ENCODE measurements at places on chromosomes 4 and X.

DNA sequence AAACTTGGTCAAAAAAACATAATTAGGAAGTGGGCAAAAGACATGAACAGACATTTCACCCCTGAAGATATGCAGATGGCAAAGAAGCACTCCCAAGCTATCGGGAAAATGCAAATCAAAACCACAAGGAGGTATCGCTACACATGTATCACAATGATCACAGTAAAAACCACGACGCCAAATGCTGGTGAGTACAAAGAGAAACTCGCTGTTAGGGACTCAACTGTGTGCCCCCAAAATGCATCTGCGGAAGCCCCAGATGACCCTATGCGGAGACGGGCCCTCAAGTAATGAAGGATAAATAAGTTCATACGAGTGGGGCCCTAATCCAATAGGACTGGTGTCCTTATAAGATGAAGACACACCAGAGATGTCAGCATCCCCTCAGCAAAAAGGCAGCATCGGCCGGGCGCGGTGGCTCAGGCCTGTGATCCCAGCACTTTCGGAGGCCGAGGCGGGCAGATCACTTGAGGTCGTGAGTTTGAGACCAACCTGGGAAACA is 10.2 kb downstream of the GAK start:
- DNase-seq: no peak

DNA sequence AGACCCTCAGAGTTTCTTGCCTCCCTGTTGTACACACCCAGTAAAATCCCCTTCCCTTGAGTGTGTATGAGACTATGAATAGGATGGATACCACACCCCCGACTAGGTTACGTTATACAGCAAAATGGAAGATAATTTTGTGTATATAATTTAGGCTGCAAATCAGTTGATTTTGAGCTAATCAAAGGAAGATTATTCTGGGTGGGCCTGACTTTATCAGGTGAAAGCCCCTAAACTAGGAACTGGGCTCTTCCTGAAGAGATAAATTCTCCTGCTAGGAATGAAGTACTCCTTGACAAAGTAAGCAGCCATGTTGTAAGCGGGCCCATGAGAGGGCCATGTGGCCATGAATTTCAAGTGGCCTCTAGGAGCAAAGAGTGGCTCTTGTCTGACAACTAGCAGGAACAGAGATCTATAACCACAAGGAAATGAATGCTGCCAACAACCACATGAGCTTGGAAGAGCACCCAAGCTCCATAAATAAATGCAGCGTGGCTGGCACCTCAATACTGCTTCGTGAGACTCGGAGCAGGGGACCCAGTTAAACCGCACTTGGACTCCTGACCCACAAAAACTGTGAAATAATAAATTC is 646.4 kb downstream of the IL1RAPL1 start:
- no peak for DNase-seq

DNA sequence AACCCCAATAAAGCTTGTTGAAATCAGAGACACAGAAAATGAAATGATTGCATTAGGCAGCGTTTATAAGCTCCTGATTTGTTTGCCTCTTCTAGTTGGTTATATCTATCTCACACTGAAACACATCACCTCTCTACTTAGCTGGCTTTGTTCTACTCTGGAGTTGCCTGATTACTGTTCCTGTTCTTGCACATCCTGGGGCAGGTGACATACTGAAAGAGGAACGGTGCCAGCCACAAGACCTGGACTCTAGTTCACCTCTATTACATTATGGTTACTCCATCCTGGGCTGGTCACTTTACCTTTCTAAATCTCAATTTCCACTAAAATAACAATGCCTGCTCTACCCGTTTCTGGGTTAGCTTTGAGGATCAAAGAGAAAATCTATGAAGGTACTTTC is 47.9 kb downstream of the TRIM2 start:
- no peak for DNase-seq

GRCh38 chr4:109998867-109999584 is 86.3 kb downstream of the EGF start:
- peak; percentile 27 for DNase-seq

DNA sequence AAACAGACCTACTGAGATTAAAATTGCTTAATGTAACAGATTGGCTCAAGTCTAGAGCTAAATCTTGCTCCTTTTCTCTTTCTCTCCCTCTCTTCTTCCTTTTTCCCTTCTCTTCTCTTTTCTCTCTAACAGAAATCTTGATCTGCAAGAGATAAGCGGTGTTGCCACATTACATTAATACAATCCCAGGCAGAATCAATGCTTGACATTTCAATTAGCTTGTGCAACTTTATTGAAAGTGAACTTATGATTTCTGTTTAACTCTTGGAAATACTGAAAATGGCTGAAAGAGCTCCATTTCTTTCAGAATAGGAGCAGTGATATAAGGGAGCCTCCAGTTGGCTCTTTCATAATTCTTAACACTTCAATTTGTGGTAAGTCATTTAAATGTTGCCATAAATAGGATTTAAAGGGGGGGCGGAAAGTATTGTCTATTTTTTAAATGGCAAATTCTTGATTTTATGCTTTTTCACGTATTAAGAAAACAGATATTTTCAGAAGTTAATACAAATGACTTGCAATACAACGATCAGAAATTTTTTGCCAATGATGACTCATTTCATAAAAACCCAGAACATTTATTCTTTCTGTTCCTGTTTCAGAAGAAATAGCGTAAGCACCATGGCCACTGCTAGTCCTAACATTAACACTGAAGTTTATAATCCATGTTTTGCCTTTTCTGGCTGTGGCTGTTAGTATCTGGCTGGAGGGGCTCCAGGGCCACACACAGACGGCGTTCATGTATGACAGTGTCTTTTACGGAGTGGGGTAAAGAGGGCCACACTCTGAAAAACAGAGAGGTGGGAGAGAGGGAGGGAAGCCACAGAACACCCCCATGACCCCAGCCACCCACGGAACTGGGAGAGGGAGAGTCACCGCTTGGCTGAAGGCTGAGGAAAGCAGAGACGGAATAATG is 115.7 kb upstream of the FAT1 start:
- DNase-seq: no peak

- peak; percentile 12 for DNase-seq
Observed at GRCh38 chr4:146916479-146917076, 29.1 kb downstream of the TTC29 start.

- DNase-seq: no peak
Observed at GRCh38 chrX:139971394-139971749, 6.1 kb upstream of the CXorf66 start.

- DNase-seq: no peak
Observed at GRCh38 chr4:27198246-27198645, 337.6 kb downstream of the STIM2 start.

DNA sequence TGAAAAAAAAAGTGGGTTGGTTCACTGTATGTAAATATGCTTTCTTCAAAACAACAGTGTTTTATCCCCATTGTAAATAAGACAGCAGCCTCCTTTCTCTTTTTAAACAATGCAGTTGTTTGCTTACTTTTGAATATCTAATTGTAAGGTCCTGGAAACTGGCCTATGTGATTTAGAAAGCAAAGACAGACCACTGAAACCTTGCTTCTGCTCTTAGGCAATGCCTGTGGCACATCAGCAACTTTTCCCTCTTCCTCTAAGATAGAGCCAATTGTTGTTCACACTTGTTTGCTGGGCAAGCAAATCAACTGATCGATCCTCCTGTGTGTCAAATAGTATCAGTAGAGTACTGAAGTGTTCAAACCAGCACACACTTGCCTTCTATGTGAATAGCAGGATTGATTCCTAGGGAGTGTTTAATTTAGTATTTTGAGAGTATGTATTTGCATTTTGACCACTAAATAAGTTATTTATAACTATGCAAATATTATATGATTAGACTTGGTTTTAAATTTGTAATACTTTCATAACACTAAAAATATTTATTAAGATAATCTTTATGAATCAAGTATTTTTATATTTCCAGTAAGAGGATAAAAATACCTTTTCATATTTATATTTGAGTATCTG is 55.4 kb upstream of the GRPR start:
- no peak for DNase-seq

DNA sequence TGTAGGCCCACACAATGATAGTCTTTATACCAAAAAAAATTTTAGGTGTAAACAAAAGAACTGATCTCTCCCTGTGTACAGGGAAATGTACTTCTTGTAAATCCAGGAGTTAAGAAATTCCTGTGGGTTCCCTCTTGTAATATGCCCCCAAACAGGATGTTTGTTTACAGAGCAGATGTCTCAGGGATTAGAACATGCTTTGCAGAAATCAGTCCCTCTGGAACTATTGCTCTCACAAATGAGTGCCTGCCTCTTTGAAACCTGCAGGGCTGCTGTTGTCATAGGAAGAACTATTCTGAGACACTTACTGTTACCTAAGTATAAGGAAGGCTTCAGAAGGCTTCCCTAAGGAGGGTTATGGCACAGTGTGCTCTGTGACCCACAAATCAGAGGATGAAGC is 35.6 kb downstream of the PAK3 start:
- no peak for DNase-seq

GRCh38 chr4:154732669-154733068 is 11.1 kb upstream of the LRAT start:
- DNase-seq: no peak

- no peak for DNase-seq
Observed at GRCh38 chr4:74486905-74487304, 42.0 kb downstream of the AREG start.

- no peak for DNase-seq
Observed at GRCh38 chr4:127776620-127777019, 5.5 kb upstream of the HSPA4L start.

DNA sequence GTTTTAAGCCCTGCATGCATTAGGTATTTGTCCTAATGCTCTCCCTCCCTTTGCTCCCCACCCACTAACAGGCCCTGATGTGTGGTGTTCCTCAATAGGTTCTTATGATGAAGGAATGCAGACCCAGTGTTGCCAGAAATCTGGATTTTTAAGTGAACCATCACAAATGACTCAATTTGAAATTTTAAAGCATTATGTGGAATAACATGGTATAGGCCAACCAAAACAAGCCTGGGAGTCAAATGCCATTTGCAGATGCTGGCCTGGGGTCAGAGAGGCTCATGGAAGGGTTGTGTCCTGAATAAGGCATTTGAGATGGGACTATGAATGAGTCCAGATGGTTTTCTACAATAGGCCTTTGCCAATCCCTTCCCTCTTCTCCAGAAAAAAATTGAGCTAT is 179.6 kb downstream of the SHROOM3 start:
- no peak for DNase-seq

DNA sequence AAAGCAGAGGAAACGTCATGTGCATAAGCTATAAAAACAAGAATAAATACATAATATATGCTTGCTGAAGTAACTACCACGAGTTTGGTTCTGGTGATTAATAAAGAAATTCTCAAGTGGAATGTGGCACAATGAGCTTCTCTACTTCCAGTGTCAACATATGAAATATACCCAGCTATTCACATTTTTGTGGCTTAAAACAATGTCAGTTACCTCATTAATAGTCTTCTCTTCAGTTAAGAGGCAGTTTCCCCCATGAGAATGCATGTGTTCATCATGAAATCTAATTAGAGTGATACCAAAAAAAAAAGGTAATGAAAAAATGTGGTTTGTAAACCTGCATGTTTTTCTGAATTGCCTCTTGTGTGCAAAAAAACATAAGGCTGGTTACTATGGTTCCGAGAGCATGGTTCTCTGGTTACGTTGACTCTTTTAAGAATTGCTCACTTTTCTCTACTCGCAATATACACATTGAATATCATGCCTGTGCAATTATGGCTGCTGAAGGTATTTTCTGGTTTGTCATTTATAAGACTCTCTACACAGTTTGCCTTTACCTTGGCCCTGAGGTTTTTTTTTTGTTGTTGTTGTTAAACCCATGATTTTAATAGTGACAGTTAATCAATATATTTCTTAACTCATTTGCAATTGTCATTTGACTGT is 108.2 kb downstream of the PCDH7 start:
- no peak for DNase-seq

All from nephron progenitor cell (in vitro differentiated cells).